MCF 10A (cell line): ENCODE measurements at places on chromosomes 2 and 18. TPM values are rescaled to one million over a fixed set of nuclear protein-coding genes. Genes with fewer than 3 reads are reported as not detected.
A peak's percentile ranks its signal among the peaks of the same experiment; 100 is the strongest.

- no peaks in the 10 kb centered on the region for H3K4me1 ChIP-seq
- H3K27me3 ChIP-seq: no peaks in the 10 kb centered on the region
- no peak overlapping the region for H3K4me3 ChIP-seq
- DNase-seq: peak; percentile 41
- H3K36me3 ChIP-seq: peaks cover 28% of the 10 kb centered on the region
Measured at GRCh38 chr2:46014911-46015654, 282.1 kb upstream of the EPAS1 start.

DNA sequence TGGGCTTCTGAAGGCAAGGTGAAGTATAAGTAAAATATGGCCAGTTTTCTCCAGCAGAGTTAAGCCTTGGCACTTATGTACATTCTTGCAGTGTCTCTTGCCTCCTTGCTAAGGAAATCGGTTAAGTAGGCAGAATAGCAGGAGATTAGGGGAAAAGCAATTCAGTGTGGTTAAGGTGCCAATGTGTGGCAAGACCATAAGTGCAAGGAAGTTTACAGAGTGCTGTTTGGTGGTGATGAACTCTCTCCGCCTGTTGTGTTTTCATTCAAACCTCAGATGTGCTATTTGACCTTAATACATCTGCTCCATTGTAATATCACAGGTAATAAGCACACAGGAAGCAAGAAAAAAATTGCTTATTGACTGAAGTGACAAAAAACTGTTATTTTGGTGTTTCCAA, 156.1 kb downstream of the MGAT5 start:
- no peak overlapping the region for H3K4me3 ChIP-seq
- H3K27ac ChIP-seq: no peak overlapping the region
- peaks cover 41% of the 10 kb centered on the region for H3K4me1 ChIP-seq
- DNase-seq: no peak
- peaks cover 5% of the 10 kb centered on the region for H3K36me3 ChIP-seq

DNA sequence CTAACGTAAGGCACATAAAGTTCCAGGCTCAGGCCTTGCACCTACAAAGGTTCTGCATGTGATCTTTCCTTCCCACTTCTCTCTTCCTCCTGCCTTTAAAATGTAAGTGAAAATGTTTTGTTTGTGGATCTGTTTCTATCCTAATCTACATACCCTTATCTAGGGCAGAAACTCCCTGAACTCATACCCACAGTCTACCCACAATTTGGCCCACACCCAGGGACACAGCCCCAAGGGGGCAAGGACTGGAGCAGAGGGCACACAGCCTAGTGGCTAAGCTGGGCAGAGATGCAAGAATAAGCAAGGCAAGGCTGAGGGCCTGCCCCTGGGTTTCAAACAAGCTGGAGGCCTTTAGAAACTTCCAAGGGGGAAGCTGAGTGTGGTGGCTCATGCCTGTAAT, 71.0 kb downstream of the HS1BP3 start:
- peaks cover 42% of the 10 kb centered on the region for H3K4me1 ChIP-seq
- no peak overlapping the region for H3K27ac ChIP-seq
- H3K4me3 ChIP-seq: no peak overlapping the region

DNA sequence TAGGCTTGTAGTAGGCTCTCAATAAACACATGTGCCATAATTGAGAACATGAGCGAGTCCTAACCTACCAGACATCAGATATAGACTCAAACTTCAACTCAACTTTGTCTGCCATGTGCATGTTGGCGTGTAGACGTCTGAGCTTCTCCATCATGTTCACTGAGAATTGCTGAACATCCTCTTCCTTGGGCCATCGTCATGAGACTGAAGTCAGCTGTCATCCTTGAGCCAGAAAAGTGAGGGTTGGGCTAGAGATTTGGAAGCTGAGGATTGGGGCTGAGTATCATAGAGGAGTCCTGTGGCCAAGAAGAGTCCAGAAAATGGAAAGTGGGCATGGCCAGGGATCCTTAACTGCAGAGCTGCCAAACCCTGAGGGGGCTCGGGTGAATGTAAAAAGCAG, 7.8 kb upstream of the EFR3B start:
- peaks cover 39% of the 10 kb centered on the region for H3K27me3 ChIP-seq
- H3K4me3 ChIP-seq: no peak overlapping the region
- peaks cover 7% of the 10 kb centered on the region for H3K4me1 ChIP-seq
- H3K27ac ChIP-seq: no peak overlapping the region

DNA sequence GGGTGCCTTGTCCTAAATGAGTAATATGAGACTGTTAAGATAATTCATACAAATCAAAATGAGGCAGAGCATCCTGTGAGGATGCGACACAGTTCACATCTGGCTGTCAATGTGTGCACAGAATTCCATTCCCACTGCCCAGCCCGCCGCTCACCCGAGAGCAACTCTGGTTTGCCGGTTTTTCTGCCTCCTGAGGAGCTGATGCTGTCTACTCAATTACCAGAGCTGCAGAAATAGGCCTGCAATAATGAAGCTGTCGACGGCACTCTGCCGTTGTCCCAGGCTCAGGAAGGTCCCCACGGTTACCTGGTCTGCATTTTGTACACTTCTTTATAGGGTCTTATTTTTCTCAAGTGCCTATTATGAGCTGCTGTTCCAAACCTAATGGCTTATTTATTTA, 55.7 kb upstream of the LYPD1 start:
- no peak for DNase-seq
- H3K36me3 ChIP-seq: no peaks in the 10 kb centered on the region
- no peak overlapping the region for H3K4me3 ChIP-seq
- no peaks in the 10 kb centered on the region for H3K27me3 ChIP-seq
- H3K4me1 ChIP-seq: no peaks in the 10 kb centered on the region
- H3K27ac ChIP-seq: no peak overlapping the region

DNA sequence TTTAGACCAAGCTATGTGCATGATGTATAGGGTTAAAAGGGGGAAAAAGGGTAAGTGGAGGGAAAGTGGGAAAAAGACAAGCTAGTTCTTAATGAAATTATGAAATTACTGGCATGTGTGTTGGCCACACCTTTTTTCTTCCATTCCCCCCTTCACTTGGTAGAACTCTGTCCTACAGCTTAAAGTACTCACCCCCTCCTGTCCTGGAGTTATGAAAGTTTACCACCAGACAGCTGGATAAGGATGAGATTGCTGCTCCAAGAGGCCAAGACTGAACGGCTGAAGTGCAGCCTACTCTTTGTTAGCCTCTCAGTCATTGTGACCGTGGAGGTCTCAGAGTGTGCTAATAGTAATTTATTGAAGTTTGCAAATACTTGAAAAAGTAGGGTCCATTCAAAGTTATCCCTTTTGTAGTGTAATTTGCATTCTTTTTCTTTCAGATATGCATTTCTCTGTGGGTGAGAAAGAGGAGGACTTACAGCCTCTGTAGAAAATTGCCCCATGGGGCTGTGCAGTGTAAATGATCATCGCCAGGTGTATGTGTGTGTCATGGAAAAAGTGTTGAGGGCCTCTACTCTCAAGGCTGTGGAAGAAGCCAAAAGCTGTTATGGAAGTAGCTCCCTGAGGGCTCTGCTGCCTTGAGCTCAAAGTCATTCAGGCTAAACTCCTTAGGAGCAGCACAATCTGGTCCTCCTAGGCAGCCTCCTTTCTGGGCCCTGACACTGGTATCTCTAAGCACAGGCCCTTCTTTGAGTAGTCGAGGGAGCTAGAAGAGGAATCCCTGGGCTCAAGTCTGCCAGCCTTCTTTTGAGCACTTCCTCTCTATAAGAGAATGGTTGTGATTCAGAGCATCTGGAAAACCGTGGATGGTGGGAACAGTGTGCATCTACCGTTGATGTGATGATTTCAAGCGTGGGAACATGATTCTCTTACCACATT, 46.2 kb downstream of the LHCGR start:
- peaks cover 5% of the 10 kb centered on the region for H3K36me3 ChIP-seq
- H3K4me3 ChIP-seq: no peak overlapping the region
- H3K4me1 ChIP-seq: peaks cover 13% of the 10 kb centered on the region
- no peak overlapping the region for H3K27ac ChIP-seq
- H3K27me3 ChIP-seq: no peaks in the 10 kb centered on the region
- DNase-seq: no peak

DNA sequence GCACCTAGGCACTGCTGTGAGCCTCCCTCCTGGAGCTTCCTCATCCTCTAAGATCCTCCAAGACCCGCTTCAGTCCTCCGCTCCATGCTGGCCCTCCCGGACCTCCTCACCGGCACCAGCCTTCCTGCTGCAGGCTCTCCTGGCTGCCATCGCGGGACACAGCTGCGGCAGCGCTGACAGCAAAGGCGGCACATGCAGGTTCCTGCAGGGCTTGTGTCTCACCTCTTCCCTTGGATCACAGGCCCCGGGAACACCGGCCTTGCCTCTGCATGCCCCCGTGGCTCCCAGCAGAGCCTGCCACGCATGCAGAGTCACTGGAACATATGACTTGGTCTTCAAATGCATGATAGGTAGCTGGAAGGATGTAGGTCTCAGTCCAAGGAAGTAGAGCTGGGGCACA, 67.2 kb downstream of the PTGR3 start:
- H3K4me3 ChIP-seq: no peak overlapping the region
- DNase-seq: no peak
- peaks cover 24% of the 10 kb centered on the region for H3K27me3 ChIP-seq
- H3K36me3 ChIP-seq: no peaks in the 10 kb centered on the region

GRCh38 chr2:241324775-241325174, 9.1 kb downstream of the SEPTIN2 start:
- H3K4me1 ChIP-seq: peaks cover 45% of the 10 kb centered on the region
- H3K27me3 ChIP-seq: no peaks in the 10 kb centered on the region
- DNase-seq: no peak

DNA sequence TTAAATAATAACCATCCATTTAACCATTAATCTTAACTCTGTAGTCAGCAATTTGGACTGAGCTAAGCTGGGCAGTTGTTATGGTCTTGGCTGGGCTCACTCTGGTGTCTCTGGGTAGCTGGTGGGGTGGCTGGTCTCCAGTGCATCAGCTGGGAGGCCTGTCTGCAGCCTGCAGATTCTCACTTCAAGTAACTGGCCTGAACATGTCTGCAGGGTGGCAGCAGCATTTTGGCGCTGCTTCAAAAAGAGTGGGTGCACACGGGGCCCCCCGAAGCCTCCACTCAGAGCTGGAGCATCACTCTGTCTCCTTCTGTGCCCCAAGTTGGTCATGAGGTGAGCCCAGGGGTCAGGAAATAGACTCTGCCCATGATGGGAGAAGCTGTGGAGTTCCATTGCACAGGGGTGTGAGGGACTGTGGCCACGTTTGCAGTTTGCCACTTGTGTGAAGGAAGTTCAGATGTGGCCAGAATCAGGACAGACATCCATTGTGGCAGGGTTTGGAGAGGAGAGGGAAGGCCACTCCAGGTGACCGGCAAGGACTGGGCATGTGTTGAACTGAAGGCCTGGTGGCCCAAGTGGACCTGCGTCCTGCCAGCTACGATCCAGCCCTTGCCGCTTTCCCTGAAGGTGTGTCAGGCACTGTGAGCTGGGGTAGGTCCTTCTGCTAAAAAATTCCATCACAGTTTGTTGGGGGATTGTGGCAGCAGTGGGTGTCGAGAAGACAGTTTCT, 4.9 kb upstream of the ALLC start:
- DNase-seq: no peak
- peaks cover 7% of the 10 kb centered on the region for H3K4me1 ChIP-seq
- no peak overlapping the region for H3K27ac ChIP-seq
- no peak overlapping the region for H3K4me3 ChIP-seq
- no peaks in the 10 kb centered on the region for H3K36me3 ChIP-seq

DNA sequence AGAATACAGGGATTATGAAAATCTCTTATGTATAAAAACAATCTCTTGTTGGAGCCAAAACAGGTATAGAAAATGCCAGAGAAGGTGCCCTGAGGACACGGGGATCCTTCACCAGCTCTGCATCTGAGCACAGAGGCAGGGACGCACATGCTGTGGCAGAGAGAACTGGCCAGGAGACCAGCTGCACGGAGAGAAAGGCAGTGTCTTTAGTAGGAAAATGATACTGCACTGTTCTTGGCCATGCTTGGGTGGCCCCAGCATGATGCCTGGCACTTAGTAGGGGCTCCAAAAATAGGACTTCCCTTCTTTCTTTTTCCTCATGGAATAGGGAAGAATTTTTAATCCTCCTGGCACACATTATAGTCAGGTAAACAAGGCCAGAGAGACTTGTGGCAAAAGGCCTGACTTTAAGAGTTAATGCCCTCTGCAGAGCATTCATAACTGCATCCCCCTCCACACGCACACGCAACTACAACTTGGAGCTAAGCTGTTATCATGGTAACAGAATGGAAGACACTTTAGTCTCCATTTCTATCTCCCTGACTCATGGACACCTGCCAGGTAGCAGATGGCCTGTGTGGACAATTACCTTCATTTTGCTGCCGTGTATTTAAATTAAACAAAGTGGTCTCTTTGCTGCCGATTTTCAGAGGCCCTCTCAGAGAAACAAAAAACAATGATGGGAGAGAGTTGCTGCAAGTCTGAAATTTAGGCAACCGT, 59.7 kb upstream of the DNMT3A start:
- no peak overlapping the region for H3K27ac ChIP-seq
- no peaks in the 10 kb centered on the region for H3K27me3 ChIP-seq
- no peak for DNase-seq
- H3K36me3 ChIP-seq: peaks cover 12% of the 10 kb centered on the region

DNA sequence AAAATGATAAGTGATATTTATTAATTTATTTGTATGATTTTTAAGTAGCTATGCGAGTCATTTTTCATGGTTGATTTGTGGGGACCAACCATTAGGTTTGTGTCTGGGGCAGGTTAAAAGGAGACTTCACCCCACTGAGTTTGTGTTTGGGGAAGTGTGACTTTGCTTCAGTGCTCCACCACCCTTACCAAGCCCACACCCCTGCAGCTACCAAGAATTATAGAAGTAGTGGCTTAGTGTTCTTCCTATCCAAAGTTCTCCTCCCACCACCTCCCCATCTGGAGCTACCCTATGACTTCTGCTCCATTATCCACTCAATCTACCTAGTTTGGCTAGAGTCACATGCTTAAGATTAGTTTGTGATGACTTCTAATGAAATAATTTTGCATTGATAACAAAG, 182.1 kb upstream of the ZEB2 start:
- no peak for DNase-seq
- no peaks in the 10 kb centered on the region for H3K27me3 ChIP-seq
- peak overlapping the region; percentile 19 for H3K27ac ChIP-seq
- peaks cover 22% of the 10 kb centered on the region for H3K4me1 ChIP-seq
- peaks cover 9% of the 10 kb centered on the region for H3K36me3 ChIP-seq
- no peak overlapping the region for H3K4me3 ChIP-seq

DNA sequence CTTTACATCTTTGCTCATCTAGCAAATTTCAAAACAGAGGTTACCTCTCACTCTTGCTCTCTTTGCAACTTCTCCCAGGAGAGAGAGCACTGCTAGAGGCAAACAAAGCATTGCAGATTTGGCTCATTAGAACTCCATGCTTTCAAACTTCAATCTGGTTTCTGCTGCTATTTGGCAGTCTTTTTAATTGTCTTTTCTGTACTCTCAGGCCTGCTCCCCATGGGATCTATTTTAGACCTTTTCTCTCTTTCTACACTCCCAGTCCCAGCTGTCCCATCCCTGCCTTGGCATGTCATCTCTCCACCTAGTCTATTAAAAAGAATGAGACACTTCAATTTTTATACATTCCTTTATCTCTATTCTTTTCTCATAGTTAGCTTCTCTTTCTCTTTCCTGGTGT, 15.2 kb downstream of the KCNJ3 start:
- DNase-seq: no peak
- no peaks in the 10 kb centered on the region for H3K4me1 ChIP-seq
- H3K36me3 ChIP-seq: no peaks in the 10 kb centered on the region
- no peak overlapping the region for H3K4me3 ChIP-seq
- H3K27ac ChIP-seq: no peak overlapping the region

- no peak overlapping the region for H3K4me3 ChIP-seq
- H3K4me1 ChIP-seq: peaks cover 10% of the 10 kb centered on the region
- peak; percentile 62 for DNase-seq
- no peaks in the 10 kb centered on the region for H3K27me3 ChIP-seq
- peak overlapping the region; percentile 55 for H3K27ac ChIP-seq
Measured at GRCh38 chr2:74867841-74868658, 34.1 kb downstream of the HK2 start.

The DSC2 gene
- total RNA-seq: 11.3 and 17.6 TPM in 2 replicates

The B3GNT7 gene
- not detected in 2 replicates for total RNA-seq
